ENCODE measurements at places on chromosomes 2 and 18.
A peak's percentile ranks its signal among the peaks of the same experiment; 100 is the strongest.

DNA sequence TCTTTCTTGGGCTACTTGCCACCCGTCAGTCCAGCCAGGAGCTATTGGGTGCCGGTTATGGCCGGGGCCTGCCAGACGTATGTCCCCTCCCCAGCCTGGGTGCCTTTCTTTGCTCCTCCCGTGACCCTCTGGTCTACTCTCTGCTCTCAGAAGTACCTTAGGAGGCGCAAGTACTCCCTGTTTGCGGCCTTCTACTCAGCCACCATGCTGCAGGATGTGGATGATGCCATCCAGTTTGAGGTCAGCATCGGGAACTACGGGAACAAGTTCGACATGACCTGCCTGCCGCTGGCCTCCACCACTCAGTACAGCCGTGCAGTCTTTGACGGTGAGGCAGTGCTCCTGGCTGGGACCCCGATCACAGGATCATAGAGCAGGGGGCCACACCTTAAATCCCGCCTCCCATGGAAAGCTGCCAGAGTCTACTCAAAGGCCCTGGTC lies 99.5 kb downstream of the DYSF start:
- H3K4me3 ChIP-seq = no peak overlapping the region
- no peaks in the 10 kb centered on the region for H3K4me1 ChIP-seq
- DNase-seq = no peak
- H3K36me3 ChIP-seq = no peaks in the 10 kb centered on the region
- no peaks in the 10 kb centered on the region for H3K27me3 ChIP-seq
- no peak overlapping the region for H3K27ac ChIP-seq

- H3K4me1 ChIP-seq = peaks cover 12% of the 10 kb centered on the region
- H3K36me3 ChIP-seq = peaks cover 34% of the 10 kb centered on the region
- H3K27ac ChIP-seq = no peak overlapping the region
- no peak for DNase-seq
- H3K27me3 ChIP-seq = no peaks in the 10 kb centered on the region
These were observed 41.2 kb downstream of the RALBP1 start for GRCh38 chr18:9516437-9517064.

GRCh38 chr2:237291138-237291792 lies 122.7 kb downstream of the COL6A3 start:
- peak overlapping the region; percentile 79 for H3K27ac ChIP-seq
- no peak overlapping the region for H3K4me3 ChIP-seq
- peak; percentile 91 for DNase-seq
- no peaks in the 10 kb centered on the region for H3K27me3 ChIP-seq
- H3K4me1 ChIP-seq = peaks cover 35% of the 10 kb centered on the region
- H3K36me3 ChIP-seq = no peaks in the 10 kb centered on the region

GRCh38 chr2:2573205-2573604 lies 242.1 kb upstream of the MYT1L start:
- peaks cover 3% of the 10 kb centered on the region for H3K27me3 ChIP-seq
- no peaks in the 10 kb centered on the region for H3K36me3 ChIP-seq
- H3K27ac ChIP-seq = no peak overlapping the region
- H3K4me3 ChIP-seq = no peak overlapping the region
- DNase-seq = no peak
- H3K4me1 ChIP-seq = no peaks in the 10 kb centered on the region

- no peak for DNase-seq
- no peaks in the 10 kb centered on the region for H3K36me3 ChIP-seq
- H3K4me1 ChIP-seq = no peaks in the 10 kb centered on the region
- no peaks in the 10 kb centered on the region for H3K27me3 ChIP-seq
- H3K4me3 ChIP-seq = no peak overlapping the region
- H3K27ac ChIP-seq = no peak overlapping the region
These were observed 614.4 kb upstream of the GYPC start for GRCh38 chr2:126041391-126042047.

GRCh38 chr2:1931003-1931914 lies 186.9 kb upstream of the PXDN start:
- H3K27me3 ChIP-seq = no peaks in the 10 kb centered on the region
- no peaks in the 10 kb centered on the region for H3K36me3 ChIP-seq

GRCh38 chr18:36561046-36561445 lies 263.5 kb downstream of the FHOD3 start:
- H3K27ac ChIP-seq = no peak overlapping the region
- H3K36me3 ChIP-seq = no peaks in the 10 kb centered on the region
- H3K4me1 ChIP-seq = no peaks in the 10 kb centered on the region

DNA sequence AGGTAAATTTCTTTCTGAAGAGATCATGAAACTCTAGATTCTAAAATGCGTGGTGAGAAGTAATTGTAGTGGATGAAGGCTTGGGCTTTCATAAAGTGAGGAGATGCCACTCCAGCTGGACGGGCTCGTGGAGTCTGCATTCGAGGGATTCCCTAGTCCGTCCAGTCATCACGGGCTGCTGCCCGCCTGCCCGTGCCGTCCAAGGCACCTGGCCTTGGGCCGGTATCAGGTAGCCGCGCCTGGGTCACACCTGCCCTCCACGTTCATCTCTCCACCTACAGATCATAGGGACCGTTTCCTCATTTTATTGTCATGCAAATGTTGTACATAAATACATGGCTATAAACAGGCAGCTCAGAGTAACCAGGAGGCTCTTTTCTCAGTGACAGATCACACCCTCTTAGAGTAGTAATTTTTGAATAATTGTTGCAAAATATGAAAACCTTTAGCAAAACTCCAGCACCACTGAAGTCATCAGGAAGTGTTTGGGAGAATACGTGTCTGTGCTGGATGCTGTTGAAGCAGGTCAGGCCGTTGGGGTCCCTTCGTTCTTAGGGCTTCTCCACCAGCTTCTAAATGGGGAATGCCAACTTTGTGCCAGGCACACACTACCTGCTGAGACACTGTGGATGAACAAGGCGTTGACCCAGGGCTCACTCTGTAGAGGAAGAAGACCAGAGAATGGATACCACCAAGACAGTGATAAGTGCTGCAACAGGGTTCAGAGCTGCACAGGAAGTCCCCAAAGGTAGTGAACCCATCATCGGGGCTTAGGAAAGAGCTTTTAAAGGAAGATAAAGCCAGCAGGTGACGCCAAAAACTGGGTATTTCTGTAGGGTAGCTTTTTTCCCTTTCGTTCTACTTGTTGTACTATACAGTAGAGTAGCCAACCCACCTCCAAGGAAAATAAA lies 112.5 kb downstream of the FAM210A start:
- no peak overlapping the region for H3K4me3 ChIP-seq
- no peak for DNase-seq
- H3K27ac ChIP-seq = no peak overlapping the region
- H3K36me3 ChIP-seq = no peaks in the 10 kb centered on the region
- H3K4me1 ChIP-seq = no peaks in the 10 kb centered on the region
- peaks cover 24% of the 10 kb centered on the region for H3K27me3 ChIP-seq

DNA sequence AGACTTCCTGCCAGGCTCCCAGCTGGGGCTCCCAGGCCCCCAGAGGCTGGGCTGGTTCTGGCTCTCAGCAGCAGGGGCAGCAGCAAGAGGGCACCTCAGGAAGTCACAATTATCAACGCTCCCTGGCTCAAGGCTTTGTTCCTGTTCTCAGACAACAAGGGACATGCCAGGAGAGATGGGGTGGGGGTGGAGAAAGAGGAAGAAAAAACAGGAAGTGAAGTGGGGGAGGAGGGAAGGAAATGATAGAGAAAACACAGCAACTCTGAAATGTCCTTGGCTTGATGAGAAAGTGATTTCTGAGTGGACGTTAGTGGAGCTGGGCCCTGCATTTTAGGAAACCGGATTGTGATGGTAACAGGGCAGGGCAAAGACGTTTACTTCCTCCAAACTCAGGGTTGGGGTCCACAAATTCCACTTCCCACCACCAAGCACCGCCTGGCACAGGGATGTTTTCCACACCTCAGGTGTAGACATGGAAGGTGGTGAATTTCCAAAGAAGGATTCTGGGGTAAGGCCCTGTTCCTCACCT lies 40.4 kb downstream of the CYRIA start:
- H3K27me3 ChIP-seq = no peaks in the 10 kb centered on the region
- H3K4me1 ChIP-seq = no peaks in the 10 kb centered on the region
- no peak overlapping the region for H3K27ac ChIP-seq
- no peak for DNase-seq
- no peaks in the 10 kb centered on the region for H3K36me3 ChIP-seq

GRCh38 chr2:45209302-45209701 lies 200.1 kb upstream of the SIX2 start:
- H3K27ac ChIP-seq = no peak overlapping the region
- DNase-seq = no peak
- H3K27me3 ChIP-seq = no peaks in the 10 kb centered on the region
- no peaks in the 10 kb centered on the region for H3K4me1 ChIP-seq

DNA sequence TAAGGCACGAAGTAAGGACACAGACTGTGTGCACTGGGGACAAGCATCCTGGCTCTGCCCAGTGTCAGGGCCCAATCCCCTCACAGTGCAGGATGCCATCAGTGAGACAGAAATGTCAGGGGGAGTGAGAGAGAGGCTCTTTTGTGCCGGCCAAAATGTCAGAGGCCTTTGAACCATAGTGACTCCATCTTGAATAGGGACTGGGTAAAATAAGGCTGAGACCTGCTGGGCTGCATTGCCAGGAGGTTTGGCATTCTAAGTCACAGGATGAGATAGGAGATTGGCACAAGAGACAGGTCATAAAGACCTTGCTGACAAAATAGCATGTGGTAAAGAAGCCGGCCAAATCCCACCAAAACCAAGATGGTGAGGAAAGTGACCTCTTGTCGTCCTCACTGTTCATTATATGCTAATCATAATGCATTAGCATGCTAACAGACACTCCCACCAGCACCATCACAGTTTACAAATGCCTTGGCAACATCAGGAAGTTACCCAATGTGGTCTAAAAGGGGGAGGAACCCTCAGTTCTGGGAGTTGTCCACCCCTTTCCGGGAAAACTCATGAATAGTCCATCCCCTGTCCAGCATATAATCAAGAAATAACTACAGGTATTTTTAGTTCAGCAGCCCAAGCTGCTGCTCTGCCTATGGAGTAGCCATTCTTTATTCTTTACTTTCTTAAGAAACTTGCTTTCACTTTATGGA lies 337.4 kb downstream of the LPIN1 start:
- no peak for DNase-seq
- no peaks in the 10 kb centered on the region for H3K27me3 ChIP-seq
- no peaks in the 10 kb centered on the region for H3K36me3 ChIP-seq
- H3K27ac ChIP-seq = no peak overlapping the region
- H3K4me1 ChIP-seq = peaks cover 3% of the 10 kb centered on the region

DNA sequence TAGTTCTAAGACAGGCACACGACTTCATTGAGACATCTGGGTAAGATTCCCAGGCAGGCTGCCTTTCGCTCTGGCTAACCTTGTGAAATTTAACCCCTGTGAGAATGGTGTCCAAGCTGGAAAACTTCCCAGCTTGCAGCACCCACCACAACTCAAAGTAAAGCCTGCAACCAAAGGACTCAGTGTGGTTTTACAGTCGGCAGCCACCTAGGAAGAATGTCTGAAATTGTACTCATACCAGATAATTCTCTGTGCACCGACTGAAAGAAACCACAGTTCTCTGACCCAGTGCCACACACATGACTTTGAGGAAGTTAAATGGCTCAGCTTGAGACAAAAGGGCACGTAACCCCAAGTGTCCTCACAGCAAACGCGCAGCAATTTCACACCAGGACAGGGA lies 125.7 kb downstream of the RBMS1 start:
- H3K36me3 ChIP-seq = peaks cover 14% of the 10 kb centered on the region
- DNase-seq = no peak
- peaks cover 39% of the 10 kb centered on the region for H3K4me1 ChIP-seq
- no peaks in the 10 kb centered on the region for H3K27me3 ChIP-seq
- H3K4me3 ChIP-seq = no peak overlapping the region
- H3K27ac ChIP-seq = peak overlapping the region; percentile 47

GRCh38 chr2:10126632-10127026 lies 4.1 kb downstream of the RRM2 start:
- peaks cover 87% of the 10 kb centered on the region for H3K36me3 ChIP-seq
- no peak overlapping the region for H3K27ac ChIP-seq
- H3K4me3 ChIP-seq = no peak overlapping the region

DNA sequence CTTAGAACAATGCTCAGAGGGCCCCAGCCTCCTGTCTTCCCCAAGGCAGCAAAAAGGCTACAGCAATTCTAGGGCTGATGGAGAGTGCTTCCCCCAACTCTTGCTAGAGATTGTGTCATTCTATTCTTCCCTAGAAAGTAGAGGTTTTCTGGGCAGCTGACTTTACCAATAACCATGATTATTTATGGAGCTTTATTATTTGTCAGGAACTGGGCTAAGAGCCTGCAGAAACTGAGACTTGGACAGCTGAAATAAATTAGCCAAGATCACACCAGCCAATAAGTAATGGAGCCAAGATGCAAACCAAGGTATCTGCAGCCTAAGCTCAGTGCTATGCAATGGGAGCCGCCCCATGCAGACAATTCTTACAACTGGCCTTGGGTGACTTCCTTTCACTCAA lies 84.8 kb downstream of the CCBE1 start:
- no peak for DNase-seq
- H3K4me1 ChIP-seq = peaks cover 4% of the 10 kb centered on the region
- no peaks in the 10 kb centered on the region for H3K27me3 ChIP-seq
- H3K4me3 ChIP-seq = no peak overlapping the region
- H3K36me3 ChIP-seq = no peaks in the 10 kb centered on the region

DNA sequence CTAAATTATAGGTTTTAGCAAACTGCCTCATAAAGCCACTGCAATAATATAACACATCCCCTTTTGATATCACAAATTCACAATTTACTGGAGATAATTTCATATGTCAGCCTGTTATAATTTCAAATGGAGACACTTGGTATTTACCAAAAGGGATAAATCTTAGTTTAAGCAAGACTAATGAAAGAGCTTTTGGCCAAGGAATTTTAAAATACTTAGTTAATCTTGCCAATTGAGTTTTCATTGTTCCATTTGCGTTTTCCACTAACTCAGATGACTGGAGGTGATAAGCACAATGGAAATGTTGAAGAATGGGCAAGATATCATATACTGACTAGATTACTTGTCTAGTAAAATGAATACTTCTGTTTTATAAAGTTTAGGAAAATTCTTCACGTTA lies 379.3 kb upstream of the SYT4 start:
- no peaks in the 10 kb centered on the region for H3K4me1 ChIP-seq
- H3K27me3 ChIP-seq = no peaks in the 10 kb centered on the region
- H3K36me3 ChIP-seq = no peaks in the 10 kb centered on the region
- no peak overlapping the region for H3K4me3 ChIP-seq

GRCh38 chr2:195756218-195756942 lies 99.4 kb downstream of the SLC39A10 start:
- H3K36me3 ChIP-seq = no peaks in the 10 kb centered on the region
- H3K27ac ChIP-seq = peak overlapping the region; percentile 72
- H3K4me3 ChIP-seq = no peak overlapping the region
- peaks cover 12% of the 10 kb centered on the region for H3K4me1 ChIP-seq
- DNase-seq = no peak

GRCh38 chr2:171004833-171005232 lies 75.8 kb downstream of the GORASP2 start:
- H3K4me1 ChIP-seq = no peaks in the 10 kb centered on the region
- no peaks in the 10 kb centered on the region for H3K27me3 ChIP-seq
- H3K36me3 ChIP-seq = peaks cover 48% of the 10 kb centered on the region
- no peak for DNase-seq

Data from RWPE2 (cell line).